Ovary (tissue), 10 donors: ENCODE measurements at places on chromosomes 16 and 17. TPM values are rescaled to one million over a fixed set of nuclear protein-coding genes. Genes with fewer than 3 reads are reported as not detected.

- no peak for DNase-seq
Measured at GRCh38 chr17:36117505-36118382, 14.1 kb downstream of the CCL4 start.

- no peak for DNase-seq
Measured at GRCh38 chr17:78517421-78517820, 59.8 kb downstream of the DNAH17 start.

- DNase-seq: no peak
Measured at GRCh38 chr16:67632415-67633172, 12.3 kb upstream of the CARMIL2 start.

The CA4 gene
- total RNA-seq: 9.1 TPM

The WFIKKN1 gene
- total RNA-seq: 2.6 TPM

GRCh38 chr17:14513835-14514234 is 213.0 kb downstream of the HS3ST3B1 start:
- DNase-seq: no peak

The LDHD gene
- total RNA-seq: 14.4 TPM

DNA sequence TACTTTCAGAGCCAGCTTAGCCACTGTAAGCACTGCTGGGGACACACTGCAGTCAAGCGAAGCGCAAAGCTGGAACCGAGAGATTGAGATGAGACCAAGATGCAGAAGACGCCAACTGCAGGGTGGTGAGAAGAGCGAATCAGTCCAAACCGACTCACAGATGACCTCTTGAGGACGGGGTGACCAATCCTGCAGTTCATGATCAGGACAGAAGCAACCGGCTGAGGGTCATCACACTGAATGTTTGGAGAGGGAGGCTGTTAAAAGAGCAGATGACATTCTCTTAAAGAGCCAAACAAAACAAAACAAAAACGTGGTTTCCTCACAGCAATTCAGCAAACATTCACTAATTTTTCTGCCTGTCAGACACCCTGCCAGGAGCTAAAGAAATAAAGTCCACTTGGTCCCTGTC is 8.5 kb downstream of the HASPIN start:
- DNase-seq: no peak

The G6PC1 gene
- total RNA-seq: not detected

DNA sequence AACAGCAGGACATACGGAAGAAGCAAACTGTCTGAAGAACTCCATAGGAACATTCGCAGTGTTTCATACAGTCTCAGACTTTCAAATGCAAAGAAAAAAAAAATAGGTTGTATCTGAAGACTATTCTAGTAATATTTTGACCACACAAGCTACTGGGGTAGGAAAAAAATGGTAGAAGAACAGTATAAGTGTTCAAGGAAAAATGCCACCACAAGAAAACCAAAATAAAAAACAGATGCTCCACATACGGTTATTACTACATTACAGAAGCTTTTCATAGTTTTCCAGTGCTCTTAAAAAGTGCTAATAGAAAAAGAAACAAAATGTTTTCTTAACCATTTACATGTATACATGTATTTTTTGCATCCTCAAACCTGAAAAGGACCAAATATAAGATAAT is 3.7 kb downstream of the NCOR1 start:
- no peak for DNase-seq

The HS3ST4 gene
- total RNA-seq: 0.10 TPM

DNA sequence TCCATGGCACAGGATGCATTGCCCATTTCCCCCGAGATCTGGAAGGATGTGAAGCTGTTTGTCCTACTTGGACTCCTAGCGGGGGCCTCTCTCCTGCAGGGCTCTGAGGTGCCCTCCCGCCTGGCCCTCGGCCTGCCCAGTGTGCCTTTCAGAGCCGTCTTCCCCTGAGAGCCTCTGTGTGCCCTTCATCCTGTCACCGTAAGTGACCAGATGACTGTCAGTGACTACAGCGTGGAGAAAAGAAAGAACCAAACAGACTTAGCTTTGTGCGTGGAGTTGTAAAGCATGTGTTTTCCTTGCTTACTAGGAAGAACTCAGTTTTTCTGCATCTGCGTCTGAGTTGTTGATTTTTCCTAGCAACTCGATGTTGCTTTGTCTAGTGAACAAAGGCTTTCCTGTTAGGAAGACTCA is 56.1 kb downstream of the BANP start:
- DNase-seq: no peak

DNA sequence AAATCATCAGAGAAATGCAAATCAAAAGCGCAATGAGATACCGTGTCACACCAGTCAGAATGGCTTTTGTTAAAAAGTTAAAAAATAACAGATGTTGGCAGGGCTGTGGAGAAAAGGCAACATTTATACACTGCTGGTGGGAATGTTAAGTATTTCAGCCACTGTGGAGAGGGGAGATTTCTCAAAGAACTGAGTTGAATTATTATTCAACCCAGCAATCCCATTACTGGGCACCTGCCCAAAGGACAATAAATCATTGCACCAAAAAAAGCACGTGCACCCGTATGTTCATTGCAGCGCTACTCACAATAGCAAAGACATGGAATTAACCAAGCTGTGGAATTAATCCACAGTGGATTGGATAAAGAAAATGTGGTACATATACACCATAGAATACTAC is 204.7 kb downstream of the HS3ST4 start:
- no peak for DNase-seq

DNA sequence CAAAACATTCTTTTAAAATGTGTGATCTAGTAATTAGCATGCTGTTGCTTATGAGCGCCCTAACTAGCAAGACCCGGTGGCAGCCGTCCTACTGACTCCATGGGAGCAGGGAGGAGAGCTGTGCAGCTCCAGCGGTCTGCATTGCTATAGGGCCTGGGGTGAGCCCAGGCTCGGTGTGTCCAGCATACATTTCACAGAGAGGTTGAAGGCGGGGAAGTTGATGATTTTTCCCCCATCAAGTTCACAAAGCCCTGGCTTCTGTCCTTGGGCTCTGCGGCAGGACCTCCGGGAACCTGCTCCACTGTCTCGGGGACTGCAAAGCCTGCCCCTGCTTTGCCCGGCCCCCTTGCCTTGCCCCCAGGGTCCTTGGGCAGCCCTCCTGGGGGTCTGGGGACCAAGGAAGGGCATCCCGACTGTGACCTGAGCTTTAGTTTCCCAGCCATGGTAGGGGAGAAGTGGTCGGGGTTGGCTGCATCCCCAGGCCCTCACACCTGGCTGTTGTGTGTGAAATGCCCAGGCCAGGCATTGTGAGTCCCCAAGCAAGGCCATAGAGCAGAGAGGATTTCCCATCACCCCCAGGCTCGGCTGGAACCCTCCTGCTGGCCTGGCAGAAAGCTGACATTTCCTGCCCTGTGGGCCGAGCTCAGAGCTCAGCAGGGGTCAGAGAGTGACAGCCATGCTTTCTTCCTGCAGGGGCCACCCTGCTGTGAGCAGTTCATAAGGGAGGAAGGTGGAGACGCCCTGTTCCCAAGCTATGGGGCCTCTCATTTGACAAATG is 24.8 kb downstream of the KCNJ12 start:
- DNase-seq: no peak

DNA sequence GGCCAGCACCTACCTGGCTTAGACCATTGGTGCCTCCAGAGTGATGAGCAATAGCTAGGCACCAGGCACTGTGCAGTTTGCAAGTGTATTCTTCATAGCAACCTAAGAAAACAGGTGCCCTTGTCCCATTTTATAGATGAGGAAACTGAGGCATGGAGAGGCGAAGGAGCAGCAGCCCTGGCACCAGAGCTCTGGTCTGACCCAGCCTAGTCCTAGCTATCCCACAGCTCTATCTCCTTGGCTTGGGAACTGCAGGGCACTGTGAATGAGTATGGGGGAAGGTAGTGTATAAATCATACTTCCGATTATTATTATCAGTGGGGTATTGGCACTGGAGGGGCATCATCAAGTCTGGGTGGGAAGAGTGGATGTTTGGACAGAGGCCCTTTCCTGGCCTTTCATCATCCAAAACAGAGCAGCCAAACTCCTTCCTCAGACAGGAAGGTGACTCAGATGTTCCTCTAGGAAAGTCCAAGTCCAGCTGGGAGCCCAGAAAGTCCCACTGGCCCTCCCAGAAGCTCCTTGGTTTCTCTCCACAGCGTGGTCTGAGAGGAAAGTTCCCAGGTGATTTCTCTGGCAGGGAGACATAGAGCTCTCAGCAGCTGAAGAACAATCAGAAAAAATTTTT is 32.0 kb upstream of the PLLP start:
- DNase-seq: no peak

The TBC1D3I gene
- not detected for total RNA-seq

The CALB2 gene
- 40.6 TPM for total RNA-seq

The DPEP1 gene
- total RNA-seq: 0.30 TPM

GRCh38 chr16:1543085-1543896 is 9.8 kb downstream of the TMEM204 start:
- no peak for DNase-seq

GRCh38 chr16:50606431-50607050 is 58.3 kb downstream of the NKD1 start:
- DNase-seq: no peak

DNA sequence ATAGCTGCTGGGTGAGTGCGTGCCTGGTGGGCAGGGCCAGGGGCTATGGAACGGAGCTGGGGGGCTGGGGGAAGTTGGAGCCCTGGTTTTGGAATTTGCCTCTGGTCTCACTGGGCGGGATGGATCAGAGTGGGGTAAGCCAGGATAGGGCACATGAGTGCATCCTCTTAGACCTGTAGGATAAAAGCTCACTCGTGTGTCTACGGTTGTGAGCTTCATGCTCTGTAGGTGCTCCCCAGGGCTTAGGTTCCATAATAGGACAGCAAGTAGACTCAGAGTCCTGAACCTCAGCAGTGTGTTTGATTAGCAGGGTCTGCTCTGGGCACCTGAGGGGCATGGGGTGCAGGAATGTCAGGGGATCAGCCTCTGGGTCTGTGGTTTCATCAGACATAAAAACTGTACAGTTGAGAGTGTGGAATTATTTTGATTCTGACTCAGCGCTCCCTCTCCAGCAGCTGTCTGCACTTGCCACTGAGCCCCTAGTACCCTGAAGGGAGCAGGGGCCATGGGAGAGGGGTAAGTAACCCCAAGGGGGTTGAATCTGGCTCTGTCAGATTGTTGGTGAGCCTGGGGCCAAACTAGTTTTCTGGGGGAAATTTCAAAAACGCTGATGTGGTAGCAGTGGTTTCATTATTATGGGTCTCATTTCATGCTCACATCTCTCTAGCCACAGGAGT is 84.2 kb upstream of the LGALS9 start:
- no peak for DNase-seq

DNA sequence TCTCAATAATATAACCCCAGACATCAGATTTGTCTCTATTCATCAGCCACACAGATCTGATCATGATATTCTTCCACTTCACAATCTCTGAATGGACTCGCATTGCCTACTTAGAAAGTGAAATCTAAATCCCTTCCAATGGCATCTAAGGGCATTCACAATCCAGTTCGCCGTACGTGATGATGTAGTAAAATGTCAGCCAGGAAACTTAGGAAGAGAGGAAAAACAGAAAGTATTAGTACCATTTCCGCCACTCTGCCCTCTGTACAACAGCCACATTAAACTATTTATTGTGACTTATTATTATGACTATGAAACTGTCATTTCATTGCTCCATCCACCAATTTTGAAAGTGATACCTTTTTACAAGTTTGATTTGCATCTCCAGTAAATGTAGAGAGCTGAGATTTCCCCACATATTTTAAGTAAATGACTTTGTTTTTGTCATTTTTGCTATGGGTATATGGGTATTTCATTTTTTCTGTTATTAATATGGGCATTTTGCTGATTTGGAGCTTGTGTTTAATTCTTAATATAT is 69.4 kb upstream of the SMIM36 start:
- no peak for DNase-seq

DNA sequence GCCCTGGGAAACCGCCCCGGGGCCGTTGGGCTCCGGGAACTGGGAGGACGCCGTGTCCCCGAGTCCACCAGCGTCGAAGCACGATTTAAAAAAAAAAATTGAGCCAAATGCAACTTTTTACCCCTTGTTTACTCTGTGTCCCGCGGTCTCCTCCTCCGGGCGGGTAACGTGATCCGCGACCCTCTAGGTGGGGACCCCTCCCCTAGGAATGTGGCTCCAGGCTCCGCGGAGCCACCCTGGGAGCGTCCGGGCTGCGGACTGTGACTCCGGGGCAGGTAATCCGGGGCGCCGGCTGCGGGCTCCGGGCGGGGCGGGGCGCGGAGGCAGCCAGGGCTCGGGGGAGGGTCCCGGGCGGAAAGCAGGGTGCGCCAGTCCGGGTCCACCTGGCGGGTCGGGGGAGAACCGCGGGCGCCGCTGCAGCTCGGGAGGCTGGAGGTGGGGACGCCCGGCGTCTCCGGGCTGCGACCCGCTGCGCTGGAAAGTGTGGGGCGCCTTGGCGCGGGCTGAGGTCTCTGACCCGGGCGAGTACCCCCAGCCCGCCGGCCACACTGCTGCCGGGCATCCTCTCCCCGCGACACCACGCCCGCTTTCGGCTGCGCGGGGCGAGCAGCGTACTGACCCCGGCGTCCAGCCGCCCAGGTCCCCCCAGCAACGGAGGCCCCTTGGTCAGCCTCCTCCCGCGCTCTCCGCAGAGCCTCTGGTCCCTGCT is 852 bp upstream of the HELZ start:
- no peak for DNase-seq

GRCh38 chr16:71351558-71351901 is 7.0 kb upstream of the CALB2 start:
- DNase-seq: no peak

The ATP6V0D1 gene
- 59.6 TPM for total RNA-seq

DNA sequence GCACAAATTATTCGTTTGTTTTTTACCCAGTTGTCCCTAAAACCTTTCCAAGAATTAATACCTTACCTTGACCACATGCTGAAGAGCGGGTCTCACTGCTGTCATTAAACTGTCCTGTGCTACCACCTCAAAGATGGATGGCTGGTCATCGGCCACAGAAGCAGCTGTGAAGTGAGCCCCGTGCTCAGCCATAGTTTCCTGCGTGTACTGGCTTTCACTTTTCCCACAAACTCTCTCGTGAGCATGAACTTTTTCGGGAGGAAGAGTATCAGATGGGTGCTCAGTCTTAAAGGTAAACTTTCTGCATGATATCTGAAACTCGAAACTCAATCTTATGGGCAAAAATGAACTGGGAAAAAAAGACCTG is 558 bp downstream of the PEX12 start:
- no peak for DNase-seq

The STX4 gene
- 33.0 TPM for total RNA-seq

The KRT16 gene
- not detected for total RNA-seq

DNA sequence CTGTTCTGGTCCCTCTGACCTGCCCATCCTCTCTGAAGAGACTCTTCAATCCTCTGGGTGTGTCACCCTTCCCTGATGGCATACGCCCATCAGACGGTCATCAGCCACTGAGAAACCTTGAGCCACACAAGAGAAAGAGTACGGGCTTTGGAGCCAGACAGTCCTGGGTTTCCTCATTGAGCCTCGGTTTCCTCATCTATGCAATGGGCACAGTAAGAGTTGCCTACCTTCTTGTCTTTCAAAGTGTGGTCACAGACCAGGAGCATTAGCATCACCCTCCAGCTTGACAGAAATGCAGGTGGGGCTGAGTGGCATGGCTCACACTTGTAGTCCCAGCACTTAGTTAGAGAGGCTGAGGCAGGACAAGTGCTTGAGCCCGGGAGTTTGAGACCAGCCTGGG is 26.1 kb upstream of the MEAK7 start:
- DNase-seq: no peak
